ENCODE measurements at places on chromosomes 16 and 17. TPM values are rescaled to one million over a fixed set of nuclear protein-coding genes. Genes with fewer than 3 reads are reported as not detected.

The MYLK3 gene
- total RNA-seq: 0.24 TPM

DNA sequence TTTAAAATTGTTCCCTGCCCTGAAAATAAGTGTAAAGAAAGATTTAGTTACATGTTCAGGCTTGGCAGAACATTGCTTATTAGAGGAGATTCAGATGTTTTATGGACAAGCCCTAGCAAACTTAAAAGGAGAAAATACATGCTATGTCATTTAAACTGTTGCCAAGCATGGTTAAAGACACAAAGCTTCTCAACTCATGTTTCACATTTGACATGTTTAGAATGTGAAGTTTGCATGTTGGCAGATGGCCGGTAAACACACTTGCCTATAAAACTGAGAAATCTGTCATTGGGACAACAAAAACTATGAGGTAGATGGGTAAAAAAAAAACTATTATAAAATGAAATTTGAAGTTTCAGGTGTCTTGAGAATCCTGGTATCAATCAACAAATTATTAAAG is 5.8 kb downstream of the KRTAP29-1 start:
- no peak for DNase-seq
- no peak overlapping the region for H3K27ac ChIP-seq
- no peaks in the 10 kb centered on the region for H3K27me3 ChIP-seq
- no peaks in the 10 kb centered on the region for H3K4me1 ChIP-seq

- peaks cover 37% of the 10 kb centered on the region for H3K36me3 ChIP-seq
- peak overlapping the region; percentile 78 for H3K4me3 ChIP-seq
- no peaks in the 10 kb centered on the region for H3K27me3 ChIP-seq
- H3K4me1 ChIP-seq: peaks cover 50% of the 10 kb centered on the region
- H3K27ac ChIP-seq: peak overlapping the region; percentile 97
- no peak for DNase-seq
Measured at GRCh38 chr17:81513372-81513752, 763 bp upstream of the ACTG1 start.

DNA sequence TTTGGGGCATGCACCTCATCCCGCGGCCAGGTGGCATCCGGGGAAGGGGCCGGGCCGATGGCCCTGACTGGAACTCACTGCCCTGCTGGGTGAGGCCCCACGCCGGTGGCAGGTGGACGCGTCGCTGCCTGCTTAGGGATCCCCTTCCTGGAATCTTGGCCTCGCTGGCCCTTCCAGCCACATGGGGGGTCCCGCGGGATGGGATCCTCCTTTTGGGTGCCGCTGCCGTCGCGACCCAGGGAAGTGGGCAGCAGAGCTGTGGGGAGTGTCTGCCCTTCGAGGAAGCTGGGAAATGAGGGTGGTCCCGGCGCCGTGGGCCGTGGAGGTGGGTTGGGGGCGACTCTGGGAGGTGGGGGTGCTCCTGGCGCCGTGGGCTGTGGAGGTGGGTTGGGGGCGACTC is 12.8 kb downstream of the METRNL start:
- no peak overlapping the region for H3K27ac ChIP-seq
- DNase-seq: no peak
- H3K4me1 ChIP-seq: peaks cover 33% of the 10 kb centered on the region

DNA sequence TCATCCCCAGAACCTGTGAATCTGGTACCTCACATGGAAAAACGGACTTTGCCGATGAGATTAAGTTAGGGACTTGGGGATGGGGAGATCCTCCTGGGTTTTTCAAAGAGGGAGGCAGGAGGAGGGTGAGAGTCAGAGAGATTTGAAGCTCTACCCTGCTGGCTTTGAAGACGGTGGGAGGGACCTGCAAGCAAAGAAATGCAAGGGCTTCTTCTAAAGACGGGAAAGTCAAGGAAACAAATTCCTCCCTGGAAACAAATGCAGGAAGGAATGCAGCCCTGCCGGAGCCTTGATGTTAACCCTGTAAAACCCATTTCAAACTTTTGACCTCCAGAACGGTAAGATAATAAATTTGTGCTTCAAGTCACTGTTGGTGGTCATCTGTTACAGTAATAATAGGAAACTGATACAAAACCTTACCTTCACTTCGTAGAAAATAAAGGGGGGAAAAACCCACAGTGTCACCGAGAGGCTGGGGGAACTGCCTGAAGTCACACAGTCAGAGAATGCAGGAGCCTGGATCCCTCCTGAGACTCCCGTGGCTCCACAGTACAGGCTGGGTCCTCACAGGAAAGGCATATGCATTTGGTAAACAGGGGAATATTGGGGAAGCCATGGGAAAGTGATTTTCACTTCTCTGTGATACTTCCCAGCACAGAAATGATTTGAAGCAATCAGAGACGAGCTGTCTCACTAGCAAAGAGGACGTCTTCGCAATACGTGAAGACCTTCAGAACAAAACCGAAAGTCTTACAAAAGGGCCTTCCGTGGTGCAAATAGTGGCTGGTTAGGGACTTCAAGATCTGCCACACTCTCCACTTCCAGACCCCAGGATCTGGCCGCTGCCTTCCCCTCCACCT is 58.9 kb upstream of the CLEC3A start:
- H3K36me3 ChIP-seq: no peaks in the 10 kb centered on the region
- H3K27me3 ChIP-seq: no peaks in the 10 kb centered on the region
- no peak overlapping the region for H3K4me3 ChIP-seq
- no peak for DNase-seq
- no peaks in the 10 kb centered on the region for H3K4me1 ChIP-seq

DNA sequence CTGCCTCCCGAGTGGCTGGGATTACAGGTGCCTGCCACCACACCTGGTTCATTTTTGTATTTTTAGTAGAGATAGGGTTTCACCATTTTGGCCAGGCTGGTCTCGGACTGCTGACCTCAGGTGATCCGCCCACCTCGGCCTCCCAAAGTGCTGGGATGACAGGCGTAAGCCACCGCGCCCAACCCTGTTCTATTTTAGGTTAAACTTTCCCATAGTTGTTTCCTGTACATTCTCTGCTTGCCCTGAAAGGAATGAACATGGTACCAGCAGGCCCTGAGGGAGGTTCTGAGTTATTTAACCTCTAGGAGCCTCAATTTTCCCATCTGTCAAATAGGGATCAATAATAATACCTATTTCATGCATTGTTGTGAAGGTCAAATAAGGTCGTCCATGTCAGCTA is 11.0 kb upstream of the CDH5 start:
- H3K4me1 ChIP-seq: peaks cover 17% of the 10 kb centered on the region
- H3K4me3 ChIP-seq: no peak overlapping the region
- DNase-seq: no peak
- H3K27ac ChIP-seq: no peak overlapping the region
- no peaks in the 10 kb centered on the region for H3K36me3 ChIP-seq

DNA sequence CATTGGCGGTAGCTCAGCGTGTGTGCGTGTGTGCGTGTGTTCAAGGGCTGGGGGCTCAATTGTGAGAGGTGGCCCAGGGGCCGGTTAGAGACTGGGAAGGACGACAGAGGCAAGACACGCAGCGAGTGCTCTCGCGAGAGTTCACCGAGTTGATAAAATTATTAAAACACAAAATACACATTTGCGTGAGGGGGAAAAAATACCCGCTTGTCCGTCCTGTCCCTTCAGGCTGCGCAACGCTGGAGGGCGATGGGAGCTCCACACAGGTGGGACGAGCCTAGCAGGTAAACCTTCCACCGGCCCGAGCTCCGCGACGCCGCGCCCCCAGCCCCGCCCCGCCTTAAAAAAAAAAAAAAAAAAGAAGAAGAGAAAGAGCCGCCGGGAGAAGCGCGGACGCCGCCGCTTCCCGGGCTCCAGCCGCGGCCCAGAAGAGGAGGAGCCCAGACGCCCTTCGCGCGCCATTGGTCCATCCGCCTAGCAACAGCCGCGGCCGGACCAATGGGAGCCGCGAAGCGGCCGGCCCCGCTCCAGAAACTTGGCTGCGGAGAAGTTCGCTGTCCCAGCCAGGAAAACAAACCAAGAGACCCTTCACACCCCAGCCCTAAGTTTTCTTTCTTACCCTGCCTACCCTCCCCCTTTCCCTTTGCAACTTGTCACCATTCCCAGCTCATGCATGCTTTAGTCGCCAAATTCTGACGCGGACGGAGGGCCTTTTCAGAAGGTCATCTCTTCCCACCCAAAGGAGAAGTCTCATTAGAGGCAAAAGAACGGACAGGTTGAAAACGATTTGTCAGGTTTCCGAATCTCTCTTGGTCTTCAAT is 169.9 kb upstream of the MAF start:
- H3K27me3 ChIP-seq: no peaks in the 10 kb centered on the region
- H3K27ac ChIP-seq: peak overlapping the region; percentile 89
- peaks cover 37% of the 10 kb centered on the region for H3K4me1 ChIP-seq
- H3K36me3 ChIP-seq: no peaks in the 10 kb centered on the region

Measured in osteocyte (in vitro differentiated cells).